ENCODE measurements at places on chromosomes 4 and X.

GRCh38 chr4:169900241-169900845, 125.9 kb downstream of the MFAP3L start:
- no peak for DNase-seq
- H3K27ac ChIP-seq, result no peak overlapping the region
- H3K4me3 ChIP-seq, result no peak overlapping the region
- H3K4me1 ChIP-seq, result no peaks in the 10 kb centered on the region

GRCh38 chr4:135533053-135533452, 1331.5 kb upstream of the PABPC4L start:
- no peak overlapping the region for H3K4me3 ChIP-seq
- no peak overlapping the region for H3K27ac ChIP-seq
- no peak for DNase-seq
- H3K4me1 ChIP-seq, result no peaks in the 10 kb centered on the region
- H3K27me3 ChIP-seq, result no peaks in the 10 kb centered on the region
- H3K36me3 ChIP-seq, result no peaks in the 10 kb centered on the region

- H3K27me3 ChIP-seq, result no peaks in the 10 kb centered on the region
- no peaks in the 10 kb centered on the region for H3K36me3 ChIP-seq
- DNase-seq, result no peak
- no peak overlapping the region for H3K4me3 ChIP-seq
- no peak overlapping the region for H3K27ac ChIP-seq
Observed at GRCh38 chrX:65976161-65976560, 63.7 kb downstream of the VSIG4 start.

GRCh38 chr4:101835121-101835904, 44.8 kb downstream of the BANK1 start:
- no peaks in the 10 kb centered on the region for H3K27me3 ChIP-seq
- no peaks in the 10 kb centered on the region for H3K36me3 ChIP-seq
- H3K27ac ChIP-seq, result no peak overlapping the region
- no peak for DNase-seq

DNA sequence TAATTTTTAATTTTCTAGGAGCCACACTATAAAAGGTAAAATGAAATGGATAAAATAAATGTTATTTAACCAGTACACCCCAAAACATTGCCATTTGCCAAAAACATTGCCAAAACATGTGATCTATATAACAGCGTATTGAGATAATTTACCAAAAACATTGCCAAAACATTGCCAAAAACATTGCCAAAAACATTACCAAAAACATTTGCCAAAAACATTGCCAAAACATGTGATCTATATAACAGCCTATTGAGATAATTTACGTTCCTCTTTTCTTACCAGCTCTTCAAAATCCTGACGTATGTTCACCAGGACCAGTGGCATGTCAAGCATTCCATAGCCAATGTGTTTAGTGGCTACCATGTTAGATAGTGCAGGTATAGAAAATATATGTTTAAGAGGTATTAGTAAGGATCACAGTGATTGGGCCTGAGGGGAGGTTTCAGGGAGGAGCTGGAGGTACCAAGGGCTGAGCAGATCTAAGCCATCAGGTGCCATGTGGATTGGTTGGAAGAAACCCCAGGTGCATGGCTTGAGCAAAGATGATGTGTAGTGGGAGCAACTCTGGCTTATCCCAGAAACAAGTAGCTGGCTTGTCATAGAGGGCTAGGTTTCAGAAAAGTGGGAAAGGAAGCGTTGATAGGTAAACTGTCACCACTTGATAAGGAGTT, 42.6 kb downstream of the RAPGEF2 start:
- no peaks in the 10 kb centered on the region for H3K36me3 ChIP-seq
- H3K27ac ChIP-seq, result no peak overlapping the region
- H3K4me1 ChIP-seq, result peaks cover 11% of the 10 kb centered on the region
